ENCODE measurements at places on chromosomes 5 and 9.

- DNase-seq = no peak
Measured at GRCh38 chr9:4890929-4891328, 94.1 kb upstream of the JAK2 start.

- DNase-seq = no peak
Measured at GRCh38 chr9:8963885-8964284, 1164.3 kb upstream of the DMAC1 start.

DNA sequence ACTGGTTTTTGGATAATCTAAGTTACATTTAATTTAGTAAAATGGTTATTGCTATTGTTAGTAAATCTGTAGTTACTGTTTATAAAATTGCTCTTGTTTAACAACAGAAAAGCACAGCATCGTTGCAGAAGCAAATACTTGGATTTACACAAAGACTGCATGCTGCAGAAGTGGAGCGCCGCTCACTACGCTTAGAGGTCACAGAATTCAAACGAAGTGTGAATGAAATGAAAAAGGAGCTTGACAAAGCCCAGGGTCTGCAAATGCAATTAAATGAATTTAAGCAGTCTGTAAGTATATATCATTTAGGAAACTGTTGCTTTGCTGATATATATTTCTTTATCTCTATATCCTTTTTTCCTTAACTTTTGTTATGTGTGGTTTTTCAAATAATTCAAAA is 226.0 kb downstream of the CCDC171 start:
- no peak for DNase-seq

- no peak for DNase-seq
Measured at GRCh38 chr5:68141494-68141893, 74.1 kb upstream of the PIK3R1 start.

DNA sequence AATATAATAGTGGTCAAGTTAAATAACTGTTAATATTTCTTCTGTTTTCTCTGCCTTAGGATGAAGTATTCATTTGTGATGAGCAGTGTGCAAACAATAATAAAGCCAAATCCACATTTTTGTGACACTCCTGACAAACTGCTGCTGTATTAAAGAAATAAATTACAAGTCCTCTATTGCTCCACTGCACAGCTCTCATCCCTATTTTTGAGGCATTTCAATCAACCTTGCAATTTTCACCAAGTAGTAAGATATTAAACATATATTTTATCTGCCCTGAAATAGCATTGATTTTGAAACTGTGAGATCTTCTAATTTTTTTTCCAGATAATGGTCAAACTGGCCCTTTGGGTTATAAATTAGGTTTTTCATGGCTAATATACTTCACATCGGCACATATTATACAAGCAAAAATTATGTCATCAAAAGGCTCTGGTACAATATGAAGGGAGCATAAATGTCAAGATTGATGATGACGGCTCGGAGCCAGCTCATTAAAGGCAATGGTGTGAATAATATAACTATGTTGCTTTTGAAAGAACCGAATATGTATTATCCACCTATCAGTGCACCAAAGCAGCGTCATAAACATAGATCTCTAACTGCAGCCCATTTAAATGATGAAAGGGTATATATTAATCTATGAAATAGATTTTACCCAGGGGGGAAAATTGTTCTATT is 764.9 kb downstream of the DNAH5 start:
- no peak for DNase-seq

DNA sequence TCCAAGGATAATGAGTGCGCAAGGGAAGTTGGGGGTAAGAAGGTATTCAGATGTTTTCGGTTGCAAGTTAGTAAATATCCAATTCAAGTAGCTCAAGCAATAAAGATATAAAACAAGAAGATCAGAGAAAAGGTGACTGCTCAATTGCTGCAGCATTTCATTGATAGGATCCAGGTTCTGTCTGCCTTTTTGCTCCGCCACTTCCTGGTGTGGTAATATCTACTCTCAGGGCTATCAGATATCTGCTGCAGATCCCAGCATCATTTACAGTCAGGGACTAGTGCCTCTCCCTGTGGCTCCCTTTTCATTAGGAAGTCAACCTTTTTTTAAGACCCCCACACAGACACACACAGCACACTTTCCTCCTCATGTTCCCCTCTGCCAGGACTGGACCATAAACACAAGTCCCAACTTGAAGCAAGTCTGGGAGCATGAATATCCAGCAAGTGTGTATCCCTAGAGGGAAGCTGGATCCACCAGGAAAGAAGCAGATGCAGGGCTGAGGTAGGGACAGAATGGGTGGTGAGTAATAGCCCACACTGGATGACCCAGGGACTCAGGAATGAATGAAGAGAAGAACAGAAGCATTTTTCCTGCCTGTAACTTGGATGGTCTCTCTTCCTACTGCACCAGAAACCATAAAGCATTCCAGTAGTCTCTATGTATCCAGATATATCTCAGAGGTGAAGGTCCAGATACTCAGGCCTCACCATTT is 53.7 kb downstream of the ZNF622 start:
- no peak for DNase-seq

DNA sequence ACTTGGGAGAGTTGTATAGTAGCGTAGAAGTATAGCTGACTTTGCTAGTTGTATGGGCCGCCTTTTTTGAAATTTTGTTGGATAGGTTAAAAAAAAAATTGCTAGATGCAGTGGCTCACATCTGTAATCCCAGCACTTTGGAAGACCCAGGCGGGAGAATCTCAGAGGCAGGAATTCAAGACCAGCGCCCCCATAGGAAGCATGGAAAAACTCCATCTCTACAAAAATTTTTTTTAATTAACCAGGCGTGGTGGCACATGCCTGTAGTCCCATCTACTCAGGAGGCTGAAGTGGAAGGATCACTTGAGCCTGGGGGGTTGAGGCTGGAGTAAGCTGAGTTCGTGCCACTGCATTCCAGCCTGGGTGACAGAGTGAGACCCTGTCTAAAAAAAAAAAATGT is 59.2 kb downstream of the SMC5 start:
- DNase-seq = no peak

DNA sequence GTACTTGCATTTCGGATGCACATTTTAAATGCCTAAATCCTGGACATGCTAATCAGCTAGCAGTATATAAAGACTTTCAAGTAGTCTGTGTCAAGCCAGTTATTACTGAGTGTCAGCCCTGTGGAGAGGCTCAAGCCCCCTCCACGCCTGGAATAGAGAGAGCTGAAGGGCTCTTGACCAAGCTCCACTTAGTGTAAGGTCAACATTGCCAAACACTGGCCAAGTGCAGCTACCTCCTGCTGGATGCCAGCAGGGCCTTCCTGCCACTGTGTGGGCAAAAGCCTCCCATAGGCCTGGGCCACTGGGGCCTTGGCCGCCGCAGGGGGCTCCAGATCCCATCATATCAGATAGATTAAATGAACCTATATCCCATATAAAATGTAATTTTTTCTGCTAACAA is 239.4 kb upstream of the PANK3 start:
- no peak for DNase-seq

GRCh38 chr9:88420227-88420626 is 32.0 kb downstream of the SPIN1 start:
- no peak for DNase-seq

GRCh38 chr9:90058182-90058763 is 453.5 kb downstream of the GADD45G start:
- DNase-seq = no peak

DNA sequence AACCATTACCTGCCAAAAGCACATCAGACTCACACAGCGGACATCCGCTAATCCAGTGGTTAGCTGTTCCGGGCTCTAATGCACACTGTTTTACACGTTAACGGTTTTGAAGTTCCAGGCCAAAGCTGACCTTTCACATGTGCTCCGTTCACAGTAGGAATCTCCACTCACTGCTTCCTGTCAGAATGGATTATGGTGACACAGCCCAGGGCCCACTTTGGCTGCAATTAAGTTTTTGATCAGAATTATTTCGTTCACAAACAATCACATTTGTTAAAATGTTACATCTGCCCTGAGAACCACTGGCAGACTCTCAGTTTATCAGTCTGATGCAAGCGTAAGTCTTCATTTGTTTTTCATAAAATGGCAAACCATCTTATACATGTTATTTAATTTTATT is 30.2 kb upstream of the CATSPER3 start:
- no peak for DNase-seq

GRCh38 chr5:38645508-38645907 is 89.1 kb upstream of the LIFR start:
- DNase-seq = no peak

DNA sequence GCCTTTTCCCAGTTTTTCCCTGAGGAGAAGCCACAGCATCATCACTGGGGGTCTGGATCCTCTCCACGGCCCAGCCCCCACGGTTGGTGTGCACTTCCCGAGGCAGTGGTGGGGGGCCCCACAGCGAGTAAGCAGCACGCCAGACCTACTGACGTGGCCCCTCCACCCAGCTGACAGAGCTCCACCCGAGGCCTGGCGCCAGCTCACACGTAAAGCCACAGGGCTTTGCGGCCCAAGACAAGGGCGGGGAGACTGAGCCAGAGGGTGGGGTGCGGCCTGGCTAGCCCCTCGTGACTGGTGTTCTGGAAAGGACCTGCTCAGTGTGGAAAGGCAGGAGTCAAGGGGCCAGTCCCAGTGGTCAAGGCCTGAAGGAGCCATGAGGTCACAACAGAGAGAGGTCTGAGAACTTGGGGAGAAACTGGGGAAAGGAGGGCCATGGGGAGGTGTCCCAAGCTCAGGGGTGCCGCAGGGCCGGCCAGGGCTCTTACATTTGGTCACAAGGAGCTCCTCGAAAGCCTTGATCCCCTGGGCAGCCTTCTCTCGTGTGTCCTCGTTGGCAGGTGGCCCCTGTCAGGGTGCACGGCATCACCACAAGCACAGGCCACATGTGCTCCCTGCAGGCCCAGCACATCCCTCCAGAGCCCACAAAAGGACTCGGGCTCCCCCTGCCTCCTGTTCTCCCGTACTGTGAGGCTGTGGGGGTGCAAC is 5.5 kb downstream of the SNAPC4 start:
- no peak for DNase-seq
